Effector memory CD4-positive, alpha-beta T cell (primary cell): ENCODE measurements at places on chromosomes 3 and 15.

- no peak for DNase-seq
These were observed 202.3 kb upstream of the SUCLG2 start for GRCh38 chr3:67856718-67857117.

DNA sequence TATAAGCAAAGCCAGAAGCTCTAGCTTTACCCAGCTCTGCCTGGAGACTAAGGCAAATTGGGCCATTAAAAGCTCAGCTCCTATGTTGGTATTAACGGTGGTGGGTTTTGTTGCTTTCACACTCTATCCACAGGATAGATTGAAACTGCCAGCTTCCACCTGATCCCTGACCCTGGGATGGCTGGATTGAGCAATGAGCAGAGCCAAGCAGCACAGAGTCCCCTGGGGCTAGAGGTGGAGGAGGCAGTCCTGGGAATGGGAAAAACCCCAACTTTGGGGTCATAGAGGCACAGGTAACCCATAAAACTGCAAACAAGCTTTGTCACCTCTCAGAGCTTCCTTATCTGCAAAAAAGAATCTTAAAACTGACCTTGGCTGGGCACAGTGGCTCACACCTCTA, 6.6 kb downstream of the RHO start:
- no peak for DNase-seq

GRCh38 chr3:23068016-23068728, 135.0 kb upstream of the UBE2E2 start:
- no peak for DNase-seq

GRCh38 chr15:70702584-70702983, 60.8 kb downstream of the UACA start:
- no peak for DNase-seq

DNA sequence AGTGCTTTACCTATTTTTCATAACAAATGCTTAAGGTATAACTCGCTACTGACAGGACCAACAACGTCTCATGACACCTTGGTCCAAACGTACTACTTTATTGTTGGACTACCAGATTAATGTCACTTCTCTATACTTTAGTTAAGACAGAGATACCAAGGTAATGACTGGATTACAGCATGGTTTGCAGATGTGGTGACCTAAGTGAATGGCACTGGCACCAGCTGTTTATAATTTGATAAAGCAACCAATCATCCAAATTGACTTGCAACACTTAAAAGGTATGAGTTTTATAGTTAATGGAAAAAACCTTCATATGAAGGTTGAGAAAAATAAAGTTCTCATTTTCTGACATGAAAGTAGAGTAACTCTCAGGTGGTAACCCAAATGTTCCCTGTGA, 209.0 kb downstream of the NEK10 start:
- DNase-seq = no peak

GRCh38 chr15:88917760-88918159, 4.6 kb upstream of the MFGE8 start:
- DNase-seq = no peak

GRCh38 chr15:77224352-77224751, 153.4 kb upstream of the TSPAN3 start:
- DNase-seq = no peak

DNA sequence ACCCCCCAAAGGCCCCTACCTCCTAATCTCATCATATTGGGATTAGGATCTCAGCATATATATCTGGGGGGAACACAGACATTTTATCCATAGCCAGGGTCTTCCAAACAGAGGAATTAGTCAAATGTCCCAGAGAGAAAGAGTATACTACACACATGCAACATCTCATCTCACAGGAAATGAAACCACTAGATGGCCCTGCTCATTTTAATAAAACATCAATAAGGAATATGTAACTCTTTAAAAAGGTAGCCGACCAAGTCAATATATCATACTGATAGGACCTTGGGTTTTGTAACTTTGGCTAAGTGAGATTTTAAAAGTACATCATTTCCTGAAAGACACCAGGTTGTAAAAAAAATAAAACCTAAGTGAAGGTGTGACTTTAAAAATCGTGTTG, 45.6 kb upstream of the THSD4 start:
- no peak for DNase-seq

GRCh38 chr3:171901615-171902312, 58.6 kb downstream of the TMEM212 start:
- no peak for DNase-seq

GRCh38 chr3:117303443-117303842, 593.9 kb downstream of the TUSC7 start:
- no peak for DNase-seq

DNA sequence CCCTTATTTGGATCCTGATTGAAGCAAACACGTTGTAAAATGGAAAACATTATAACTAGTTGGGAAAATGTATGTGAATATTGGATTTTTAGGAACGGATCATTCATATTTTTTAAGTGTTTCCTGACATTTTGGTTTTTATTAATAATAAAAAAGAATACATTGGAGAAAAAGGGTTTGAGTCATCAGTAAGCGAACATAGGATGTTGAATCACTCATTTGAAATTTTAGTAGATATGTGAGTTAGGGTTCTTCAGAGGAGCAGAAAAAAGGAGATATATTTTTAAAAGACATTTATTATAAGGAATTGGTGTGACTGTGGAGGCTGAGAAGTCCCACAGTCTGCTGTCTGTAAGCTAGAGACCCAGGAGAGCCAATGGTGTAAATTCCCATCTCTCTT, 258.5 kb downstream of the PTPRG start:
- no peak for DNase-seq

DNA sequence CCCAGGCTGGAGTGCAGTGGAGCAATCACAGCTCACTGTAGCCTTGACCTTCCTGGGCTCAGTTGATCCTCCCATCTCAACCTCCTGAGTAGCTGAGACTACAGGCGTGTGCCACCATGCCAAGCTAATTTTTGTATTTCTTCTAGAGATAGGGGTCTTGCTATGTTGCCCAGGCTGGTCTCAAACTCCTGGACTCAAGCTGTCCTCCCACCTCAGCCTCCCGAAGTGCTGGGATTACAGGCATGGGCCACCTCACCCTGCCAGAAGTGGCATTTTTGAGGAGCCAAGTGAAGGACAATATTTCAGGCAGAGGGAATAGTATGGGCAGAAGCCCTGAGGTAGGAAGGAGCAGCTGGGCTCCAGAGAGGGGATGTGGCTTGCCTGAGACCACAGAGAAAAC, 4.7 kb downstream of the ANKDD1A start:
- no peak for DNase-seq

DNA sequence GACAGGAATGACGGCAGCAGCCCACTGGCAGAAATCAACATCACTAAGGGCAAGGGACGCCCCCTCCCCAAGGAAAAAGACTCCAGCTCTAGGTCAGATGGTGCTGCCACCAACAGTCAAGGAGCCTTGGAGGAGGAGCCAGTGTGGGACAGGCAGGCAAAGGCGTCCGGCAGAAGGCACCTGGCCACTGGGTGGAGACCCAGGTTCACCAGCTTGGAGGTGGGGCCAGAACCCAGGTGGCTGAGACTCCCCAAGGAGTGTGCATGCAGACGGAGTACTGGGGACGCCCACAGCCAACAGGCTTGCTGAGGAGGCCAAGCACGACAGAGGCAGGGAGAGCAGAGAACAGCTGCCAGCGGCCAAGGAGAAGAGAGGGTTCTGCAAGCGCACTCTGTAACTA, 35.2 kb downstream of the PTPN23 start:
- DNase-seq = no peak

- no peak for DNase-seq
These were observed 223.0 kb upstream of the MCTP2 start for GRCh38 chr15:94008104-94009074.

GRCh38 chr3:143172062-143172794, 52.7 kb downstream of the CHST2 start:
- DNase-seq = no peak

DNA sequence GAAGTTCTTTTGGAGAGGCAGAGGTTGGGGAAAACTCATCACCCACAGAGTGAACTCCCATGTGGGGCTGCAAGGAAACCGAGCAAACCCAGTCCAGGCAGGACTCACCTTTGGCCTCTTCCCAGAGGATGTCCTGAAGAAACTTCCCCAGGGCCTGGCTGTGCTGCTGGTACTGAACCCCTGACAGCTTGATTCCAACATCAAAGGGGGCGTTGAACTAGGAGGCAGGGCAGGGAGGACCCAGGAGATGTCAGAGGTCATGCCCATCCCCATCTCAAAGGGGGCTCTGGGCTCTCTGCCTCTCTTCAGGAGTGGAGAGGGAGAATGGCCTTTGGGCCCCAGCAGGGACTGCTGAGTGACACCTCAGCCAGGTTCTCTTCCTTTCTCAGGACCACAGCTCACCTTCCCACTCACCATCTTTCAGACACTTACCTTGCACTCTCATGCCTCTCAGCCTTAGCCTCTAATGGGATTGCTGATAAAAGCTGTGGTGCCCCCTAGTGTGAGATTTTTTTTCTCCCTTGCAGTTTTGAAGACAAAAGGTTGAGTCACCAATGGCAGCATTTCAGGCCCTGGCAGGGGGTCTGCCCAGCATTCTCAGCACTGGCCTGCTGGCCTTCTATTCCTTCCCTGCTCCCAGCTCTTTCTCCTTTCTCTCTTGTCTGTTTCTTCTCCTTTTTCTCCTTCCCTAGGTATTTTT, 6.0 kb downstream of the GHRL start:
- no peak for DNase-seq

GRCh38 chr3:117549716-117550115, 840.1 kb downstream of the TUSC7 start:
- no peak for DNase-seq

DNA sequence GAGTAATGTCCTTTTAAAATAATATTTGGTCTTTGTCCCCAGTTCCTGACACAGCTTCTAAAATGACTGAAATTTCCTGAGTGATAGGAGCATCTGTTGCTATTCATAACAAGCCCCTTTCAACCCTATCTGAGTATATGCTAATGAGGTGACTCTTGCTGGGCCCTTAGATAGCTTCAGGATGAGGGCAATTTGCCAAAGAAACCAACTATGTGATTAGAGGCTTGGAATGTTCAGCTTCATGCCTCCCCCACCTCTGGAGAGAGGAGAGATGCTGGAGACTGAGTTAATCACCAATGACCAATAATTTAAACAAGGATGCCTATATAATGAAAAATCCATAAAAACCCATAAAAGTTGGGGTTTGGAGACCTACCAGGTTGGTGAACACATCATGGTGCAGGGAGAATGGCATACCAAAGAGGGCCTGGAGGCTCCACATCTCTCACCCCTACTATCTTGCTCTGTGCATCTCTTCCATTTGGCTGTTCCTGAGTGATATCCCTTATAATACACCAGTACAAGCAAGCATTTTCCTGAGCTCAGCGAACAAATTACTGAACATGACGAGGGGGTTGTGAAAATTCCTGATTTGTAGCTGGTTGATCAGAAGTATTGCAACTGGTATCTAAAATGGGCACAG, 189.2 kb downstream of the ECT2 start:
- DNase-seq = no peak

- no peak for DNase-seq
These were observed 141.4 kb upstream of the MRPS22 start for GRCh38 chr3:139202226-139202958.

GRCh38 chr3:15399970-15400369, 27.4 kb downstream of the METTL6 start:
- peak; percentile 11 for DNase-seq

DNA sequence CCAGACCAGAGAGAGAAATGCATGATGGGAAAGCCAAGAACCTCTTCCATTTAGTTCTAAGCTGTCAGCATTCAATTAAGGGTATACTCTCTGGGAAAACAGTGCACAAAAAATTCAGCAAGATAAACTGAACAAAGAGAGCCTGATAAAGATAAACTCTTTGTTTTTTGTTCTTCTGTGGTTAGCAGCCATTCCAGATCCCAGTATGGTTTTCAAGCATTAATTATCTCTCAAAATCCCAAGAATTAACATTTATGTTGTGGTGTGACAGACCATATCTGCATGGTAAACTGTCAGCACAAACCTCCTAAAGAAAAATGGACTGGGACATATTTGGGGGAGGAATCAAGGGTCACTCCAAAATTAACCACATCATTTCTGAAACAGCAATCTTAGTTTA, 124.0 kb upstream of the LRRN1 start:
- no peak for DNase-seq

DNA sequence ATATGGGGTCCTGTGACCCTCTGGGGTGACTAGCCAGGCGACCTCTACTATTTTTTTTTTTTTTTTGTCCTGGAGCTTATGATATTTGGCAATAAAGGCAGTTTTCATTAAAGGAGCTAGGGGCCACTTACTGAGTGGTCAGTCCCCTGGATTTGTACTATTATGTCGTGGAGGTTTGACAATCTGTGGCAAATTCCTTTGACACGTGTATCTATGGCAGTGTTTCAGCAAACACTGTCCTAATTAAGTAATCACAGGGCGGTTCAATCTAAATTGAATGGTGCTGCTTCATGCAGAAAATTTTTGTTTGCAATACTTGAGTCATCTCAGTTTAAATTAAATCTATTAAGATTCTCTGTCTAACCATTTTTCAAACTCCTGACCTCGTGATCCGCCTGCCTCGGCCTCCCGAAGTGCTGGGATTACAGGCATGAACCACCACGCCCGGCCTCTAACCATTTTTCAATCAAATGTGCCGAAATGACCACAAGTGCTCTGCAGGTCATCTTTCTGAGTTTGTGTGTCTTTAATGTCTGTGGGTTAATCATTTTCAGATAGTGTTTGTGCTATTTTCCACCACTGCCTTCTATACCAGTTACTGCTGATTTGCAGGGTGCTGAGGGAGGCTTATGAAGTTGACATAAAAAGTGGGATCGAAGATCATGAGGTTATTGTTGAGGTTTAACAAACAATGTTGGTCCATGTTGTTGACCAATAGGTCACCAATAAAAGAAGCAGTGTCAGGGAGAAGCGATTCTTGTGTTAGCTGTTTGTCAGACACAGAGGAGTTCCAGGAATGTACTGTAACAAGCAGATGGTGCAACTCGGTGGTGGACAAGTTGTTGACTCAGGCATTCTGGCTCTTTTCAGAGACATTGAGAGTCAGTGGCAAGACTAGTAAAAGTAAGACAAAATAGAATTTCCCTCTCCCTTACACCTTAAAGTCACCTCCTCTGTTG, 18.6 kb upstream of the SLC2A2 start:
- DNase-seq = no peak

- no peak for DNase-seq
These were observed 232.5 kb downstream of the UACA start for GRCh38 chr15:70530906-70531305.

GRCh38 chr3:74033381-74033780, 408.6 kb upstream of the PDZRN3 start:
- no peak for DNase-seq

- DNase-seq = no peak
These were observed 157.6 kb upstream of the PPP2R3A start for GRCh38 chr3:135807879-135808278.

GRCh38 chr15:35507932-35508638, 37.9 kb downstream of the DPH6 start:
- DNase-seq = no peak

- no peak for DNase-seq
These were observed 220.9 kb upstream of the EIF1B start for GRCh38 chr3:40088527-40089170.

GRCh38 chr3:105950881-105951600, 82.2 kb upstream of the CBLB start:
- DNase-seq = no peak

- DNase-seq = no peak
These were observed 197.1 kb downstream of the UACA start for GRCh38 chr15:70566047-70566835.
